Activated T-helper 17 cell treated with anti-CD3 and anti-CD28 coated beads, Interleukin-2, amount 50 U/mL, for 72 hours (primary cell): ENCODE measurements at places on chromosomes 6 and 20. TPM values are rescaled to one million over a fixed set of nuclear protein-coding genes. Genes with fewer than 3 reads are reported as not detected.

The ACSS1 gene
- 8.4 TPM for total RNA-seq

The PPARD gene
- total RNA-seq: 27.9 TPM

DNA sequence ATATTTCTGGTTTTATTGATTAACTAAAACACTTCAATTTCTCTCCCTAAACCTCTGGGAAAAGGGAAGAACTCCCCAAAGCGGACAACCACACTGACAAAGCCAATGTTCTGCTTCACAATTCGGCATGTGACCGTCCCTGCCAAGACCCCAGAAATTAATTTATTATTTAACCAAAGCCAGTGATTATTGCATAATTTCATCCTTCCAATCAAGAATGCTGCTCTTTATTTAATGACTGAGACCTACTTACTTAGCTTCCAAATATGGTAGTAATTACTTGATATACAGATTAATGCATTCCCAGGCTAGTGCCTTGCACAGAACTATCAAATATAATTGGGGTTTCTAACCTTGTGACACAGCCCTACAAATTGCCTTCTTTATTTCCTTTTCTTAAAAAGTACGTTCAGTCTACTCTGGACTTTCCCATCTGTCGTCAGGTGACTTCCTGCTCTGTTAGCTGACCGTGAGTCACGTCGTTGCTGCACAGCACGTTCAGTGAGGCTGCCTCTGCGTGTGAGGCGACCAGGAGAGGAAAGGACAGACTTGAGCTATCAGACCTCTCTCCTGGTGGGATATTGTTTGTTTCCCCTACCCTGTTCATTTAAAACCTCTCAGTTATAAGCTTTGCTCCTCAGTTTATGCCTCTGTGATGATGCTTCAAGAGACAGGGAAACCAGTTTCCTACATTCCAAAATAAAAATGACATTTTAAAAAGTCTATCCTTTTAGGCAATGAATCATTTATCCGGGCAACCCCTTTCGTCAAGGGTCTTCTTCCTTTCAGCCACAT, 55.7 kb upstream of the TNFAIP3 start:
- peak; percentile 88 for ATAC-seq

DNA sequence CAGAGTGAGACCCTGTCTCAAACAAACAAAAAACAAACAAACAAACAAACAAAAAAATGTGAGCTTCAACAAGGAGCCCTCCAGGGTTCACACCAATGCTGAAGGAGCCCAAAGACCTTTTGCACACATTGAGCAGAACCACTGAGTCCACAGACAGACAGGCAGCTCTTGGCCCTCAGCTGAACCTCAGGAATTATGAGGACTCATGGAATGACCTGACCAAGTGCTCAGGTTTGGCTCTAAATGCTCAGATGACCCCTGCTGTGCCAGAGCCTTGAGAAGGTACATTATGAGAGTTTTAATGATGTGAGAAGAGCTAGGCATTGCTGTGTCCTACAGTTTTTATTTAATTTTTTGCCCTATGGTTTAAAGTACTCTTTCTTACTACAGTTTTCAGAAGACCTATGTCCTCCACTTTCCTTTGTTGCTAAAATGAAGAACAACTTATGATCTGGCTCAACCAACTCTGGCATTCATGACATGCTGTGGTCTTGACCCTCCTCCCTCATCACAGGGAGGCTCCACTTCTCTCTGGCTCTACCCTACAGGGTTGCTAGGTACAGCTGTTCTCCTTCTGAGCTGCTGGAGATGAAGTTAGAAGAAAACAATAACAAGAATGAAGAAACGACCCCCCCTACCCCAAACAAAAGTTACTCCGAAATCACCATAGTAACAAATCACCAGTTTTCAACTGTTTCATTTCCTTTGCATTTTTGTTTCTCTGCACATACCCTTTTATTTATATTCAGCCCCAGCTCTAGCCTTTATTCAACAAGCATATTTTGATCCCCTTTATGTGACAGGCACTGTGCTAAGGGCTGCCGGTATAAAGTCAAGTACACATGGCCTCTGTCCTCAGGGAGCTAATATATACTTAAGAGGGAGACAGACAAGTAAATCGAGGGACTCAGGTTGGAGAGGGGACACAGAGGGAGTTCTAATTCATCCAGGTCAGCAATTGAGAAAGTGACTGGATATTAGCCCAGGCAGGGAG, 128.7 kb upstream of the TRAF3IP2 start:
- no peak for ATAC-seq
